ENCODE measurements at places on chromosomes 1 and 21. TPM values are rescaled to one million over a fixed set of nuclear protein-coding genes. Genes with fewer than 3 reads are reported as not detected.

DNA sequence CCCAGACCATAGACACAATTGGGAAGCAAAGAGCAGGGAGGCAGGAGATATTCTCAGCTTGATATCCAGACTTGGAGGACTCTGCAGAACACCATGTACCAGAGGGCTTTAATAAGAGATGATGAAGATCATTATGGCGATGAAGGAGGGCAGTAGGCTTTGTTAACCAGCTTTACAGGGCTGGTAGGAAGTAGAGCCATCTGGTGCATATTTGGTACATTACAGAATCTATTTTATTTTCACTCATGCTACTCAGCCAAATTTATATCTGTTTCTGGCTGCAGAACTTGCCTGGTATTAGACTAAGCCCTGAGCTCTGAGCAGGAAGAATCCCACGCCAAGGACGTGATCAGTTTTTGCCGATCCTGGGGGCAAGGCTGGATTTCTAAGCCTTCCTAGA, 61.8 kb upstream of the SYT6 start:
- no peak for DNase-seq
- peaks cover 16% of the 10 kb centered on the region for H3K4me1 ChIP-seq
- no peak overlapping the region for H3K27ac ChIP-seq
- H3K27me3 ChIP-seq, result peaks cover 3% of the 10 kb centered on the region
- H3K4me3 ChIP-seq, result no peak overlapping the region
- H3K36me3 ChIP-seq, result no peaks in the 10 kb centered on the region

VWA5B1 gene
- 0.04 TPM for total RNA-seq

DNA sequence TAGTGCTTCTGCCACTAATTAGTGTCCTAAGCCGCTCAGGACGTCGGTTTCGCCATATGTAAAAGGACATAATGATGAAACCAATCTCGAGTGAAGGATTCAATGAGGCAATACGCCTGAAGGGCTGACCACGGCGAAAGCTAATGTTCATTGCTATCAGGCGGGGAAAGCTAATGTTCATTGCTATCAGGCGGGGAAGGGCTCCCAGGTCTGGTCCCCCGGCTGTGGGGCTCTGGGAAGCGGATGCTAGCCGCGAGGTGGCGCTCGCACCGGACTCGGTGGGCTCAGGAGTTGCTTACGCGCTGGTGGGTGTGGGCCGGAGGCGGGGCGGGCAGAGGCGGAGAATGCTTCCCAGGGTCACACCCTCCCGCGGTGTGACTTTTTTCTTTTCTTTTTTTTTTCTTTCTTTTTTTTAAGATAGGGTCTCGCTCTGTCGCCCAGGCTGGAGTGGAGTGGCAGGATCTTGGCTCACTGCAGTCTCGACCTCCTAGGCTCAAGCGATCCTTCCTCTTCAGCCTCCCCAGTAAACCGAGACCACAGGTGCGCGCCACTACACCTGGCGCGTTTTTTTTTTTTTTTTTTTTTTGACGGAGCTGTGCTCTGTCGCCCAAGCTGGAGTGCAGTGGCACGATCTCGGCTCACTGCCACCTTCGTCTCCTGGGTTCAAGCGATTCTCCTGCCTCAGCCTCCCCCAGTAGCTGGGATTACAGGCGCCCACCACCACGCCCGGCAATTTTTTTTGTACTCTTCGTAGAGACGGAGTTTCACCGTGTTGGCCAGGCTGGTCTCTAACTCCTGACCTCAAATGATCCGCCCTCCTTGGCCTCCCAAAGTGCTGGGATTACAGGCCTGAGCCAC, 1.1 kb upstream of the PEAR1 start:
- H3K27me3 ChIP-seq, result peaks cover 40% of the 10 kb centered on the region
- peak overlapping the region; percentile 13 for H3K27ac ChIP-seq
- DNase-seq, result peak; percentile 95
- peaks cover 43% of the 10 kb centered on the region for H3K4me1 ChIP-seq
- H3K4me3 ChIP-seq, result peak overlapping the region; percentile 8

CRYBG2 gene
- total RNA-seq, result 0.22 TPM

C1orf141 gene
- not detected for total RNA-seq

GRCh38 chr1:23977854-23978191, 2.3 kb downstream of the SRSF10 start:
- no peaks in the 10 kb centered on the region for H3K27me3 ChIP-seq
- peaks cover 28% of the 10 kb centered on the region for H3K36me3 ChIP-seq
- no peak overlapping the region for H3K27ac ChIP-seq
- peaks cover 11% of the 10 kb centered on the region for H3K4me1 ChIP-seq

ARMH1 gene
- total RNA-seq, result 1.6 TPM

CENPF gene
- total RNA-seq, result 25.5 TPM

GRCh38 chr1:183968386-183968785, 69.1 kb downstream of the COLGALT2 start:
- H3K36me3 ChIP-seq, result peaks cover 6% of the 10 kb centered on the region
- no peaks in the 10 kb centered on the region for H3K4me1 ChIP-seq
- no peak overlapping the region for H3K4me3 ChIP-seq
- no peaks in the 10 kb centered on the region for H3K27me3 ChIP-seq
- no peak for DNase-seq

DNA sequence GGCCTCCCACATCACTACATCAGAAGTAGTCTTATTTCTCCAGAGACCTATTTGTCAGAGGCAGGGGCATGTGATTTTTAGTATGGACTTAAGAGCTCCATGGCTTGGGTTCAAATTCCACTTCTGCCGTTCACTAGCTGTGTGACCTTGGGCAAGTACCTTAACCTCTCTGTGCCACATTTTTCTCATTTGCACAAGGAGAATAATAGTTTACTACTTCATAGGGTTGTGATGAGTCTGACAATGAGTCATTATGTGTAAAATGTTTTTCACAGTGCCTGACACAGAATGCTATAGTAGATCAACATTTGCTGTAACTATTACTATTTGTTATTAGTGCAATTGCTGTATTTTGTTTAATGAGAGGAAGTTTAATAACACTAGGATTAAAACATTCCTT, 200.6 kb downstream of the PRDM2 start:
- peaks cover 6% of the 10 kb centered on the region for H3K27me3 ChIP-seq
- no peak overlapping the region for H3K27ac ChIP-seq
- H3K36me3 ChIP-seq, result no peaks in the 10 kb centered on the region
- no peak overlapping the region for H3K4me3 ChIP-seq
- DNase-seq, result no peak

NTMT2 gene
- 1.8 TPM for total RNA-seq

- no peaks in the 10 kb centered on the region for H3K36me3 ChIP-seq
- H3K4me1 ChIP-seq, result no peaks in the 10 kb centered on the region
- H3K27ac ChIP-seq, result no peak overlapping the region
- DNase-seq, result no peak
- no peaks in the 10 kb centered on the region for H3K27me3 ChIP-seq
These were observed 55.5 kb upstream of the FOXO6 start for GRCh38 chr1:41305576-41306363.

MXRA8 gene
- total RNA-seq, result 87.9 TPM

- H3K4me3 ChIP-seq, result no peak overlapping the region
- no peaks in the 10 kb centered on the region for H3K36me3 ChIP-seq
- no peak for DNase-seq
These were observed 140.6 kb upstream of the SAMSN1 start for GRCh38 chr21:14686466-14687267.

MUL1 gene
- total RNA-seq, result 16.6 TPM

DNA sequence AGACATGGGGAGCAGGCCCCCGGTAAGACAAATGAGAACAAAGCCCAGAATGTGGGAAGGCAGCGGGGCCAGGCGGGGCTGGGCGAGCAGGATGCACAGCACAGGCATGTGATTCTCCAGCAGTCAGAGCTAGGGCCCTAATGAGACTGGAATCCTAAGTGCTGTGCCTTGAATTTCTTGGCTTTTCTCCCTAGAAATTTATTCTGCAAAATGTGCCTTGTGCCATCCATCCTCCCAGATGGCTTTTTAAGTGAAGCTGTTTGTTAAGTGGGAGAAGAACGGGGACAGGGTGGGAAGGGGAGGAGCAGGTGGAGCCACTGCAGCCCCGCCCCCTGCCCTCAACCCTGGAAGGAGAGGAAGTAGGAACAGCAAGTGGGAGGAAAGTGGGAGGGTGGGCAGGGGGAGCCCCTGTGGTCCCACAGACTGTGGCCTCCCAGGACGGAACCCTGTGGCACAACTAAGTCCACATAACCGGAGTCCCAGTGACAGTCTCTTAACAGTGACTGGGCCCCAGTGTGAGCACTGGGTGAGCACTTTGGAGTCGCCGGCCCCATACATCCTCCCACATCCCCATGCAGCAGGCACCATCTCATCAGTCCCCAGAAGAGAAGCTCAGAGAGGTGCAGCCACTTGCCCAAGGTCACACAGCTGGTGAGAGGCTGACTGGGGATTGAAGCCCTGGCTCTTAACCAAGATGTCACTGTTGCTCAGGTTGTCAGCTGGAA, 216.9 kb downstream of the MATN1 start:
- no peak for DNase-seq
- H3K27me3 ChIP-seq, result peaks cover 8% of the 10 kb centered on the region
- no peaks in the 10 kb centered on the region for H3K36me3 ChIP-seq

GRCh38 chr1:22286491-22286890, 143.6 kb upstream of the WNT4 start:
- H3K4me1 ChIP-seq, result peaks cover 7% of the 10 kb centered on the region
- no peaks in the 10 kb centered on the region for H3K36me3 ChIP-seq
- no peak for DNase-seq
- H3K27me3 ChIP-seq, result peaks cover 15% of the 10 kb centered on the region
- no peak overlapping the region for H3K4me3 ChIP-seq
- H3K27ac ChIP-seq, result no peak overlapping the region

- DNase-seq, result no peak
- H3K4me1 ChIP-seq, result no peaks in the 10 kb centered on the region
- H3K36me3 ChIP-seq, result no peaks in the 10 kb centered on the region
- no peaks in the 10 kb centered on the region for H3K27me3 ChIP-seq
- H3K27ac ChIP-seq, result no peak overlapping the region
These were observed 865 bp upstream of the PTPN22 start for GRCh38 chr1:113872219-113872935.
